Esophagus mucosa (tissue), 1 donor: ENCODE measurements at places on chromosomes 5 and 9. TPM values are rescaled to one million over a fixed set of nuclear protein-coding genes. Genes with fewer than 3 reads are reported as not detected.

GRCh38 chr9:14315875-14316601 lies 2.1 kb upstream of the NFIB start:
- no peak for ATAC-seq

DNA sequence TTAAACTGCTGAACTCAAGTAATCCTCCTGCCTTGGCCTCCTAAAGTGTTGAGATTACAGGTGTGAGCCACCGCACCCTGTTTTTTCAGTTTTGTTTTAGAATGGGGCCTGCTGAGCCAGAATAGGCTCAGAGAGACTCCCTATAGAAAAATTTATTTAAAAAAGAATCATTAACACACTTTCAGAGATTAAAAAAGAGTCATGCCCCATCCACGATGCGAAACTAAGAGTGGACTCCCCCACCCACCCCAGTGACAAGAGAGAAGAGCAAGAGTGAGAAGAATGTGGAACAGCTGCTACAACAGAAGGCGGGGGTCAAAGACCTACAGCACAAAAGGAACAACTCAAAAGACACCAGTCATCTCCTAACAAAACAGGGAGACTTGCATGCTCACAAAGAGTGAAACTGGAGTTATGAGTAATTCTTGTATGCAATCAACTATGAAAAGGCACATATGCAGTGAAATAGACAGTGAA lies 47.2 kb downstream of the GLDC start:
- ATAC-seq, result no peak

DNA sequence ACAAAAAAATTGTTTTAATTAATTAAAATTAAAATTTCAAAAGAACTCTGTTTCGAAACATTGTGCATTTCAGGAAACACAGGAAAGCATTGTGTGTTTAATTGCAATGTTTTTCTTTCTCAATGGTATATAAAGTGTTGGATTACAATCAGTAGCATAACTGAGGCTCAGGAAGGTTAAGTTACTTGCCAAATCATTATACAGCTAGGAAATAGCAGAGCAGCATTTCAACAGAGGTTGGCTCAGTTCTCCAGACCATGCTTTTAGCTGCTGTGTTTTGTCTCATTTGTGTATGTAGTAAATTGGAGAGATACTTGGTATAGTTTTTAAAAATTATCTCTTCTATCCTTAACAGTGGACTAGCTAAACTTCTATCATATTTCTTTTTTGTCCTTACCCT lies 30.0 kb upstream of the CAMLG start:
- no peak for ATAC-seq

DNA sequence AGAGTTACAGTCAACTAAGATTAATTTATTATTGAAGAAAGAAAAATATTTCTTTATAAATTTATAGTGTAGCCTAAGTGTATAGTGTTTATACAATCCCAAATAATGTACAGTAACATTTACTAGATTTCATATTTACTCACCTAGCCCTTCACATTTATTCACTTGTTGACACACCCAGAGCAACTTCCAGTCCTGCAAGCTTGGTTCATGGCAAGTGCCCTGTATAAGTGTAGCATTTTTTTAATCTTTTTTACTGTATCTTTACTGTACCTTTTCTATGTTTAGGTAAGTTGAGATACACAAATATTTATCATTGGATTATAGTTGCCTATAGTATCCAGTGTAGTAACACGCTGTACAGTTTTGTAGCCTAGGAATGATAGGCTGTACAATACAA lies 119.9 kb downstream of the SPATA31D1 start:
- no peak for ATAC-seq

GRCh38 chr5:15807871-15808270 lies 307.9 kb downstream of the FBXL7 start:
- ATAC-seq, result no peak

- ATAC-seq, result no peak
Observed at GRCh38 chr5:75472973-75473372, 38.5 kb downstream of the CERT1 start.

DNA sequence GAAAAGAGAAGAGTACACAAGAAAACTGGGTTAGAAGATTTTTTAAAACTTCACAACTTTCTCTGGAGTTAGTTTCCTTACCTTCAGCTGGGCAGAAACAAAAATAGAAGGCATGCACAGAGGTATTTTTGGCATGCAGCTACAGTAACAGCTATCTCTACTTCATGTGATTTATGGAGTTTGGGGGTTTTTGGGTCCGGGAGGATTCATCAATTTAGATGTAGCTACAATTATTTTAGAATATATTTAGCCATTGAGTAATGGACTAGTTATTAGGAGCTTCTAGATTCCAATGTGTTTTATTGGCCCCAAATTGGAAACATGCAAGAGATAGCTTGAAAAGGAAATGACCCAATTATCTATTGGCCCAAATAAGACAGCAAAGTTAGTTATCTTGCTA lies 91.6 kb upstream of the TNFAIP8 start:
- ATAC-seq, result no peak

DNA sequence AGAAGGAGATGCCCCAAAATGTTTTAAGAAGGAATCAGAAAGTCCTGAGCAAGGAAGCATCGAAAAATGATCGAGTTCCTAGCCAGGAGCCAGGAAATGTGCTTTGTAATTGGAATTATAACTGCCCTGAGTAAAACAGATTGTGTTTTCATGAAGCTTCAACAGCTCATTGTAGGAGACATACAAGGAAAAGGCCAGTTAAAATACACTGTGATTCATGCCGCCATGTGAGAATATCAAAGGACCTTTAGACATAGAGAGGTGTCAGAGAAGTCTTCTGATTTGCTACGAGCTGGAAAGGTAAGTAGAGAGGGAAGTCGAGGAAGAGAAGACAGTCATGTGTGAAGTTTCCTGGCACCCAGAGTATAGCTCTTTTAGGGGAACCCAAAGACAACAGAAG lies 60.9 kb downstream of the NR3C1 start:
- peak; percentile 31 for ATAC-seq

DNA sequence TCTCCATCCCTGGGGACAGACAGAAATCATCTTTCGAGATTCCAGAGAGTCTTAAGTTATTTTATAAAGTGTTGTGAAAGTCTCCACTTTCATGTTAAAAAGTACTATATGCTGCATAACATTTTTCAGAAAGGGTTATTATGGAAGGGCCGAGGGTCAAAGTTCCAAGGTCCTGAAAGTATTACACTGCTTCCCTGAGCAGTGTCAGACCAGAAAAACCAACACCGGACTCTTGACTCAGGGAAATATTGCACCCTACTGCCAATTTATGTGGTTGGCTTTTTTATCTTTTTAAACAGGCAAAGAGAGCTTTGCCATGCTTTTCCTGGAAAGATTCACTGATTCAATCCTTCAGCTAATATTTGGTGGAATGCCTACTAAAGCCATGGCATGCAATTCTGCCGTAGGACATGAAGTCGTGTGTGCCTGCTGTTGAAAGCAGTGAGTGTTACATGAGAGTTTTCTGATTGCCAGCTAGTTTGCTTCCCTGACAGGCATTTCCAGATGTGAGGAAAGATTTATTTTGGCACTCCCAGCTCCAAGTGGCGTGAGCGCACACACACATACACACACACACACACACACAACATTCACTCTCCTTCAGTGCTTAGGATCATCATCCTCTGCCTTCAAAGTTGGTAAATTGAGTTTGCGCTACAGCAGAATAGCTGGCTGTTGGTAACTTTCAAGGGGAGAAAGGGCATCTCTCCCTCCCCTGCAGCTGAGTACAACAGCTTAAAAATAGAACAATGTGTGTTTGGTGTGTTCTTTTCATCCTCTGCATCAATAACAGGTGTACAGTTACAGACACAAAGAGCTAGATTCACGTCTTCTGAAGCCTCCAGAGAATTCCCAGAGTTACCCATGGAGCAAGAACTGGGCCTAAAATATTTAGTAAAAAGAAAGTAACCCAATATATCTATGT lies 45.6 kb downstream of the SLC1A3 start:
- ATAC-seq, result no peak

DNA sequence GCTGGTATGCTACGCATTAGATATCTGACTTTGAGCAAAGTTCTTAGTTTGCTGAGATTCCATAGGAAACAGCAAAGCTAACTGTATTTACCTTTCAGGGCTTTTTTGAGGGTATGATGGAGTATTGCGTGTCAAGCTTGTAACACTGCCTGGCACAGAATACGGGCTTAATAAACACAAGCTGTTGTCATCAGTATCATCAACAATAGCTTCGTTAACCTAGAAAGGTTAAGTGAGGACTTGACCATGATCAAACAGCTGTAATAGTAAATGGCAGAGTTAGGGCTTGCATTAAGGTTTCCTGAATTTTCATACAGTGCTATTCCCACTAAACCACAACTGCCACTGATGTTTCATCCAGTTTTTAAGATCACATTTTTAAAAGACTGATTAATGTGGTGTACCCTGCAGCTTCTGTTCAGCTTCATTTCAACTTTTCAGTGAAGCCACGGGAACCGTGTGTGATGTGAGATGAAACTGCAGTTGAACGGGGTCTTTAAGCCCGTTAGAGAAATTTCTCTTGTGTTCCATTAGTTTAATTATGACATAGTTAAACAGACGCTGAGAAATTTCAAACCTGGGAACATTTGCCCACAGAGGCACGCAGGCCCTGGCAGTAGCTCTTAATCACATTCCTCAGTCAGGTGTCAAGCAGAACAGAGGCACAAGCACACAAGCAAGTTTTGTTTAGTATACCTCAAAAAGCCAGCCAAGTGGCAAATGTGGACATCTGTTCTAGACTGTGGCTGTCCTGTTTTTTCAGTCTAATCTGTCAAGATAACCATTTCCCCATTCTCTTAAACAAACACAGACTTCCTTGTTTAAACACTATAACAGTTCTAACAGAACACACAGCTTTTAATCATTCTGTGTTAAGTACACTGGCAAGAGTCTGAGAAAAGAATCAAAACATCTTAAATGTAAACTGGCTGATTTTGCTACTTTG lies 147.1 kb downstream of the ZNF608 start:
- peak; percentile 33 for ATAC-seq

DNA sequence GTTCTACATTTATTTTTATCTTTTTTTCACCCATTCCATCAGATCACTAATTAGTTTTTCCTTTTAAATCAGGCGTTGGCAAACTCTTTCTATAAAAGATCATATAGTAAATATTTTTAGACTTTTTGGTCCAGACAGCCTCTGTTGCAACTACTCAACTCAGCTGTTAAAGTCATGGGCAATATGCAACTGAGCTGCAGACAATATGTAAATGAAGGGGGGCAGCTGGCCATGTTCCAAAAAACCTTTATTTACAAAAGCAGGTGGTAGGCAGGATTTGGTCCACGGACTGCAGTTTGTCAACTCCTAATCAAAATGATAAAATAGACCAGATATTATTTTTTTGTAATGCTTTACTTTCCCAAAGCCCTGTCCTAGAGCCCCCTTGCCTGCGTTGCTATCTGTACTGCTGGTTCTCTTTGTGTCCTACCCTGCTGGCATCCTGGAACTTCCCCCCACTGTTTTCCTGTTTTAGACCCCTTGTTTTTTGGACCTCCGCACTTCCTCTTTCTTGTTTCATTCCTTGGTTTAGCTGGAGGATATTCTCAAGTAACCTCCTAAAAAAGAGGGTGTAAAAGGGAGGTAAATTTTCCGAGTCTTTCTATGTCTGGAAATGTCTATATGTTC lies 24.7 kb upstream of the TNFSF8 start:
- ATAC-seq, result no peak

- ATAC-seq, result no peak
Observed at GRCh38 chr5:40734986-40735385, 20.8 kb downstream of the TTC33 start.

DNA sequence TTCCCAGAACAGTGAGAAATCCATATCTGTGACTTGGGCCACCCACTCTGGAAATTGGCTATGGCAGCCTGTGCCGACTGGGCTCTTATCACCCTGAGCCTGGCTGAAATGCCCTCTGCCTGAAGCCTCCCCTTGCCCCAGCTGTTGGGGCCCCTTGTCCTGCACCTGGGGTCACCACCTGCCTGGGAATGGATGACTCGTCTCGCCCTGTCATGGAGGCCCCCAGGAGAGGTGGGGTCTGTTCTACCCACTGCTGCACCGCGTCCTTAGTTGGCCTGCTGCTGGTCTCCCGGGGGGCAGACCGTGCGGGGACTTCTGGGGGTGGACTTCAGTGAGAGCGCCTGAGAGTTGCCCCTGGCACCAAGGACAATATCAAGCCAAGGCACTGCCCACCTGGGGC lies 46.6 kb upstream of the COL5A1 start:
- no peak for ATAC-seq

DNA sequence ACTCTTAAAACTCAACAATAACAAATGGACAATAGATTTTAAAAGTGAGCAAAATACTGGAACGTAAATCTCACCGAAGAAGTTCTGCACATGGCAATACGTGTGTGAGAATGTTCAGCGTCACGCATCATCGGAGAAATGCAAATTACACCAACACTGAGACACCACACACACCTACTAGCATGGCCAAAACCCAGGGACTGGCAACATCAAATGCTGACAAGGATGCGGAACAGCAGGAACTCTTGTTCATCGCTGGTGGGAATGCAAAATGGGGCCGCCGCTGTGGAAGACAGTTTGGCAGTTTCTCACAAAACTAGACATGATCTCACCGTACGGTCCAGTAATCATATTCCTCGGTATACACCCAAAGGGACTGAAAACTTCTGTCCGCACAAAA lies 21.6 kb upstream of the CLPTM1L start:
- ATAC-seq, result no peak

GRCh38 chr5:140794595-140795258 lies at the start of gene PCDHA2:
PCDHA2 (plus strand) TSS chr5:140794852.
- ATAC-seq, result no peak

- ATAC-seq, result no peak
Observed at GRCh38 chr9:14893280-14893679, 16.9 kb downstream of the FREM1 start.

GRCh38 chr5:80931411-80931810 lies 28.8 kb upstream of the RASGRF2 start:
- no peak for ATAC-seq

DNA sequence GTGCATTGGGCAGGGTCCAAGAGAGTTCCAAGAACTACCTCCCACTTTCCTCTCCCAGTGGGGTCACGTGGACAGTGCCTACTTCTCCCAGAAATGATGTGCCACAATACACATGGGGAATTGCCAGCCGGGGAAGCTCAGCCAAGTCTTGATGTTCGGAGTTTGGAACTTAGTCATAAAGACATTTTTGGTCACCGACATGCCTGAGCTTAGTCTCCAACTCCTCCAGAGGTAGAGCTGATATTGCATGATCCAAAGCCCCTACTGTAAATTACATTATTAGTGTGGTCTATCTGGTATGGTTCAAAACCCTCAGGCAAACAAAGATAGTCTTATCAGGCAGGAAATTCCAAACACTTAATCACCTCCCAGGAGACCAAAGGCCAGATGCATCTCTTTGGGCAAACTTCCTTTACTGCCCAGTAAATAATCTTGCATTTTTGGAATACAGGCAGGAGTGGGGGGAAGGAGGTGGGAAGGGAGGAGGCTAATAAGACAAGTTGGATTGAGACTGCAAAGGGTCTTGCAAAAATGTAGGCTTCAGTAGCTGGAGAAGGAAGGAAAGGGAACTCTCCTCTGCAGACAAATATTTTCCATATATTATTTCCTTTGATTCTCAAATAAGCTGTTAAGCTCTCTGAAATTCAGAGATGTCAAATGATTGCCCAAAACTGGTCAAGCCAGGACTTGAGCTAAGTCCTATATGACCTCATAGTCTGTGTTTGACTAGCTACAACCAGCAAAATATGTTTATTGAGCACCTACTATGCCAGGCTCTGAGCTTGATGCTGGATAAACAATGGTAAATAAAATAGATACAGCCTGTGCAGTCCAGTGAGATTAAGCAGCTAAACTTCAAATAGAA lies 99.4 kb downstream of the DRD1 start:
- ATAC-seq, result peak; percentile 72

- ATAC-seq, result no peak
Observed at GRCh38 chr5:1762121-1762882, 37.3 kb downstream of the MRPL36 start.

ARHGEF39 gene
- total RNA-seq, result 2.4 TPM

TMOD1 gene
- 0.60 TPM for total RNA-seq

FOXD4L6 gene
- total RNA-seq, result not detected
